H54 (cell line): ENCODE measurements at places on chromosomes 3 and 15.

- DNase-seq, result no peak
Measured at GRCh38 chr15:58627701-58628100, 121.8 kb downstream of the ADAM10 start.

DNA sequence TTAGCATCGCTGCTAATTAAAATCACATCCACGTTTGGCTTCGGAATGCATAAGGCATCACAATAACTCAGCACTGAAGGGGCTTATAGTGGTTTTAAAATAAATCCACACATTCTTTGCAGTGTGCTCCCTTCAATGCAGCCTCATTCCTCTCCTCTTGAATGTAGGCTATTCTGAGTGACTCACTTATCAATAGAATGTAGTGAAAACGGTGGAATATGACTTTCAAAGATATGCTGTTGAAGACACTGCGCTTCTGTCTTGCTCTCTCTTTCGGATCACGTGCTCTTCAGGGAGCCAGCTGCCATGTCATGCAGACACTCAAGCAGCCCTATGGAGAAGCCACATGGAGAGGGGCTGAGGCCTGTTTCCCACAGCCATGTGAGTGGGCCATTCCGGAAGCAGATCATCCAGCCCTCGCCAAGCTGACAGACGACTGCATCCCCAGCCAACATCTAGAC is 87.4 kb downstream of the CRYGS start:
- DNase-seq, result no peak

DNA sequence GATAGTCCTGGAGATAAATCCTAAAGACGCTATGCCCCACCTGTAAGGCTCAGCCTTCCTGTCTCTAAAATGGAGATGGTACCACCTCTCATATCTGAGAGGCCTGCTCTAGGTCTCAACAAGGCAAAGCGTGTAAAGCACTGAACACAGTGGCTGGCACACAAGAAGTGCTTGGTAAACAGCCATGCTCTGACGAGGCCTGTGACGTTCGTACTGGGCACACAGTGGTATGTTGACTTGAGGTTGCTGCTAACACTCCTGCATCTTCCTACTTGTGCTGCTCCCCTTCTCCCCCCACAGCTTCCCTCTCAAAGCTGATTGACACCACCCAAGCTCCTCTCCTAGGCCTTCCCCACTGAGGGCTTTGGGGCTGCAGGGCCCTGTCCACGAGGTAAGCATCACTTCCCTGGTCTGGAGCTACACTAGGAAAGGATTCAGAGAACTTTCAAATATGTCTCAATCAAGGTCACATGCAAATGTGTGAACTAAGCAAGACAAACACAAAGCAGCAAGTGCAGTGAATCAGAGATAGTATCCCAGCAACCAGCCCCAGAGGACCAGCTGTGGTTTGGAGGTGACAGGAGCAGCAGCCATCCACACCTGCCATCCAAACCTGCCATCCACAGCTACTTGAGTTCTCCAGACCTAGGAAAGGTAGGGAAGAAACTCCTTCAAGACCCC is 177.5 kb downstream of the STT3B start:
- no peak for DNase-seq

GRCh38 chr15:100520132-100520921 is 8.4 kb downstream of the CERS3 start:
- no peak for DNase-seq

DNA sequence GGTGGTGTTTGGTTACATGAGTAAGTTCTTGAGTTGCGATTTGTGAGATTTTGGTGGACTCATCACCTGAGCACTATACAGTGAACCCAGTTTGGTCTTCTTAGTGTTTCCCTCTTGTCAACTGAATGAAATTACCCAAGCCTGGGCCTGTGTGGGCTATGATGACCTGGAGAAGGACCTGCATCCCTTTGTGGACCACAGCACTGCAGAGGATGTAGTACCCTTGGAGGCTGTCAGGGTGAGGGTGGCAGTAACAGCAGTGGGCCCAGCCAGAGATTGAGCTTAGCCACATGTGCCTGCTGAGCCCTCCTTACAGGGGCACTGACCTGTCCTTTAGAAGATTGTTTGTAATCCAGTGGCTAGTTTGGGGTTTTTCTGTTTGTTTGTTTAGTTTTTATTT is 250.1 kb upstream of the TRIM42 start:
- no peak for DNase-seq

- DNase-seq, result no peak
Measured at GRCh38 chr3:8573342-8573926, 71.2 kb downstream of the SSUH2 start.

GRCh38 chr3:108661699-108662098 is 72.2 kb downstream of the DZIP3 start:
- no peak for DNase-seq

GRCh38 chr3:411226-411625 is 214.7 kb downstream of the CHL1 start:
- DNase-seq, result no peak

DNA sequence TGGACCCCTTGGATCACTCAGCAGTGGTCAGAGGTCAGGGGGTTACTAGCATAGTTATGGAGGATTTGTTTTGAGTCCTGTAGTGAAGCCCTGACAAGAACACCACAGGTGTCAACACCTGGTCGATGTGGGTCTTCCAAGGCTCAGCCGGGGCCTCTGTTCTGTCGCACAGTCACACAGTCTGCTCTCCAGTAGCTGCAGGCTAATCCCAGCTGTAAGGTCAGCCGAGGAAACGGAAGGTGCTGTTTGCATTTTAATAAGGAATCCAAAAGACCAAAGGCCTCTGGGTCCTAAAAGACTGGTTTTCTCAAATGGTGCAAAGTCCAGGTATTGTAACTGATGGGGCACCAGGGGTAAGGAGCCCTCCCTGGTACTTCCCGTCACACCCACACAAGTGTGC is 71.7 kb downstream of the RPLP1 start:
- no peak for DNase-seq

DNA sequence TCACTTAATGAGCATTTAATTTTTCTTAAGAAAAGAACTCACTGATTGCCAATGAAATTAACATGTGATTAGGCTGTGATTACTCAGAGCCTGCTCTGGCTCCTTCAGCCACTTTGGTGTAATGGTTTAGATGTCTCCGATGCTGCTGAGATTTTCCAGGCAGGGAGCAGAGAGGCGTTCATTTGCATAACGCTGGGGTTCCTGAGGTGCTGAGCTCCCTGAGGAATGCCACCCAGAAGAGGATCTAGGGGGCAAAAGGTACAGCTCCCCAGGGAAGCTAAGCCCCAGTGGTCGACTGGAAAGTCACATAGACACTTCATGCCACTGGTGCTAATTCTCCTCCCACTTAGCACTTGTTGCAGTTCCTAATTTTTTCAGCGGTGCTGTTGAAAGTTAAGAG is 119.5 kb downstream of the USP13 start:
- DNase-seq, result no peak

GRCh38 chr3:127461286-127461910 is 129.1 kb downstream of the TPRA1 start:
- DNase-seq, result no peak

GRCh38 chr3:72331076-72331475 is 517.2 kb downstream of the SHQ1 start:
- no peak for DNase-seq

GRCh38 chr3:59515966-59516365 is 466.1 kb upstream of the CFAP20DC start:
- DNase-seq, result no peak

DNA sequence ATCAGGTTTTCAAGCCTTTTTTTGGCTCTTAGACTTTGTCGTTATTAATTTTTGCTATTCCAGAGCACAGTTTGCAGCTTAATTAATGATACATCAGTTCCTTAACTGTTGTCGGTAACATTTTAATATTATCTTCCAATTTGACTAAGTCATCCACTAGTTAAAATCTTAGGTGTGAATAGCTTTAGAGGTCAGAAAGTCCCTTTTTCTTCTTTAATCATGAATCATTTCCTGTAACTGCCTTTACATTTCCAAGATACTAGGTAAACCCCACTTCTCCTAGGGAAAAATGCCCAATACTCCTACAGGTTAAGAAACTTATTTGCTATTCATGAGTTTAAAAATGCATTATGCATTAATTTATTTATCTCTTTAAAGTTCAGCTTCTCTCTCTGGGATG is 260.9 kb upstream of the CFAP20DC start:
- DNase-seq, result no peak

DNA sequence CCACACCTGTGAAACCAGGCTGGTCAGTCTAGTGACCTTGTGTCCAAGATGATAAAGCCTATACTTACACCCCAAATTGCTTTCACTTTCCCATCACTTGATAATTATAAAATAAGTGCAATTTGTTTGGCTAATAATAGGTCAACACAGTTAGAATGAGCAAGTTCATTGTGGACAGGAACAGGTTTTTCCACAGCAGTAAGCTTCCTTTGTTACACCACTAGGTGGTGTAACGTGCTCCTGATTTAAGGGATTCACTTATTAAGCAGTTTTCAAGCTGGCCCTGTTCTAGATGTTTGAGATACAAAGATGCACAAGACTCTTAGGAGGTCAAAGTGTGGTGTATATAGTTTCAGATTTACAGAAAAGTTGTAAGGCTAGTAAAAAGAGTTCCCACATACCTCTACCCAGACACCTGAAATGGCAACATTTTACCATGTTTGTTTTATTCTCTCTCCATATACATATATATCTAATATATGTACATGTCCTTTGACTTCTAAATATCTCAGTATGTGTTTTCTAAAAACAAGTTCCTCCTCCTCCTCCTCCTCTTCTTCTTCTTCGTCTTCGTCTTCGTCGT is 6.8 kb upstream of the MFSD1 start:
- DNase-seq, result no peak

DNA sequence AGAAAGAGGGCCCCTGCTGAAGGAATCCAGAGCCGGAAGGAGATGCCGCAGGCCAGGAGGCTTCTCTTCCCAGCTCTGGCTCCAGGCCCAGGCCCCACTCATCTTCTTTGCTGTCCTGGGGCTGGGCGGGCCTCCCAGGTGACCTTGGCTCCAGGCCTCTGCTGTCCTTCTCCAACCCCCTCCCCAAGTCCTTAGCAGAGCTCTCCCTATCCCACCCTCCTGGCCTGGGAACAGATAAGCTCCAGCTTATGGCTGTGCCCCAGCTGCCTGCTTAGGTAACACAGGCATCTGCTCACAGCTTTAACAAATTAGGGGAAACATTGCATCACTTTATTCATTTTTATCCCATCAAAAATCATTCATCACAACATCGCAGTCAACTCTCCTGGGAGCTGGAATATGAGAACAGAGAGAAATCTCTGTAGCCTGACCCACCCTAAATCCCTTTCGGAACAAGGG is 86.9 kb downstream of the SEMA5B start:
- DNase-seq, result no peak

DNA sequence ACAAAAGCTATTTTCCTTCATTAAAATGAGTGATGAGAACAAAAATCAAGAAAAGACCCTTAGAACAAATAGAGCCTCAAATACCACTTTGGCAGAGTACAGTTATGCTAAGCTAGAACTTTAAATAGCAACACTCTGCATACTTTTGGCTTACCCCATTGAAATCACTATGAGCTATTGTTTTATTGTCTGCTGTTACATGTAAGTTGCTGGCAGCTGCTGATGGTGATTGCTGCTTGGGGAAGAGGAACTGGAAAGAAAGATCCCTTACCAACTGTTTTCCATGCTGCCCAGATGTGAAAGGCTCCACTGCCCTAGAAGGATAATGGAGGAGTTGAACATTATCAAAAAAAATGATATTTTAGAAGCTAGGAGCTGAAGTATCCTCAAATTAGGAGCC is 135.4 kb downstream of the SYNPR start:
- DNase-seq, result no peak

- no peak for DNase-seq
Measured at GRCh38 chr3:24595796-24596195, 101.1 kb upstream of the THRB start.

GRCh38 chr3:170007031-170007663 is 30.6 kb upstream of the GPR160 start:
- no peak for DNase-seq

DNA sequence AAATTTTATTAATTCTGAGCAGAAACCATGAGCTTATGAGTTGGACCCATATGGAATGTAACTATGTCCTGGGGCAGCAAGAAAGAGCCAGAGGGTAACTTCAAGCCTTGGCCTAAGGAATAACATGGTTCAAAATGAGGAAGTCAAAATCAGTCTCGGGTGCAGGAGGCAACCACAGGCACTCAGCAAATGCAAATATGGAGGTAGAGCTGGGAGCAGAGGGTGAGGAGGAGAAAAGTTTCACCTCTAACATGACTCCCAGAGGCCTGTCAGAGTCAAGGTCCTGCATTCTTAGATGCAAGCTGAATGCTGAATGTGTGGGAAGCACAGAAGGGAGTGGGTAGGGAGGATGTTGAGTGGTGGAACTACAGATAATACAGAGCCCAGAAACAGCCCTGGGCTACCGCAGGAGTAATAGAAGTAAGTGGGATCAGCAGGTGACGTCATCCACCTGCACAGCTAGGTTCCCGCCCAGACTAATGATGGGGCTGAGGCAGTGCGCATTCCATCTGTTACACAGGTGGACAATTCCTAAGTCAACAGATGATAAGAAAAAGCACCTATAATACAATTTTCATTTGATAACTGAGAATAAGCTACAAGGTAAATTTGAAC is 279.8 kb upstream of the ARRDC4 start:
- no peak for DNase-seq

DNA sequence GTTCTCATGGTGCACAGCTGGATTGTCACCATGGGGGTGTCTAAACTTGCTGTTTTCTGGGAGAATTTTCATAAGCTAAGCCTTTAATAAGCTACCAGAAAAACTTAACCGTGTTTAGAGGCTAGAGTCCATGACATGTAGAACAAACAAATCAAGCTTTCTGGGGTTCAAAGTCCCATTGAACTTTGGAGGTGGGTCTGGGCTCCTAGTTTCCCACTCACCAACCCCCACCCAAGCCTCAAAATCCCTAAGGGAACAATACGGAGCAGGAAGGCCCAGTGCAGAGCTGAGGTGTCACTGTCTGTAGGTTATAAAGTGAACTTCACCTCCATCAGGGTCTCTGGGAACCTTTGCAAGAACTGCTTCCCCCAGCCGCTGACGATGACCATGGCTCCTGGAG is 25.5 kb downstream of the RTP1 start:
- no peak for DNase-seq
